ENCODE measurements at places on chromosomes 7 and 10.

DNA sequence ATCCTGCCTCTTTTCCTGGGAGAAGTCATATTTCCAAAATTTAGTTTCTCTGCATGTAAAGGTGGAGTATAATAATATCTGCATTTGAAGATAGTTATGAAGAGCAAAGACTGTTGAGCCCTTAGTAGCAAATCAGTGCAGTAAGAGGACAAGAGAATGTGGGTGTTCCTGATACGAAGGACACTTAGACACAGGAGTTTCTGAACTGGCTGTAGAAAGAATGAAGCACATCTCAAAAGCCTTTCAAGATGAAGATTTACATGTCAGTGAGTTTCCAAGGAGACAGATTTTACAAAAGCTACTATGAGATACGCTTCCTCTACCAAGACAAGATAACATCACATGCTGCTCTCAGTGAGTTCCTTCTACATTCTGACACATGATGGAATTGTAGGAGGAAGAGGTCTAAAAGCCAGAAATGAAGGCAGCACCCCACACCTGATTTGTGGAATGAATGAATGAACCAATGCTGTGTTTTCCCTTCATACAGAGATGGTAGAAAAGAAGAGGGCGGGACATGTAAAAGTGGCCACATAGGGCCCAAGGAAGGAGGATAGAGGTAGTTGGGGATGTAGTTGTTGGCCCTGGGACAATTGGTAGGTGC lies 173.6 kb upstream of the PDE1C start:
- DNase-seq: no peak

- no peak for DNase-seq
Observed at GRCh38 chr7:116724560-116725231, 52.7 kb downstream of the MET start.

DNA sequence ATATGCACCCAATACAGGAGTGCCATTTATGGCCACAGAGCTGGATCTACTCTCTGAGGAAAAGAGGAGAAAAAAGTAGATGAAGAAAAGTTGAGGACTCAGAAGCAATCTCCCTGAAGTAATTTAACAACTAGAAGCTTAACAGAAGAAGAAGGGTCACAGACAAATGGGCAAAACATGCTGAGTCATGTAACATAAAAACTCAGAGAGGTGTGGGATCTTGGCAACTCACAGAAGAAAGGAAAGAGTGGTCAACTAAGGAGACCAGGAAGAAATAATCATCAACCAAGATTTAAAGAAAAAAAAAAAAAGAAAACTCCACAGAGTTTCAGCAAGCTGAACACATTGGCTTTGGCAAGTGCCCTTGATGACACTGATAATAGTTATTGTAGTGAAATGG lies 51.8 kb upstream of the BET1 start:
- no peak for DNase-seq

DNA sequence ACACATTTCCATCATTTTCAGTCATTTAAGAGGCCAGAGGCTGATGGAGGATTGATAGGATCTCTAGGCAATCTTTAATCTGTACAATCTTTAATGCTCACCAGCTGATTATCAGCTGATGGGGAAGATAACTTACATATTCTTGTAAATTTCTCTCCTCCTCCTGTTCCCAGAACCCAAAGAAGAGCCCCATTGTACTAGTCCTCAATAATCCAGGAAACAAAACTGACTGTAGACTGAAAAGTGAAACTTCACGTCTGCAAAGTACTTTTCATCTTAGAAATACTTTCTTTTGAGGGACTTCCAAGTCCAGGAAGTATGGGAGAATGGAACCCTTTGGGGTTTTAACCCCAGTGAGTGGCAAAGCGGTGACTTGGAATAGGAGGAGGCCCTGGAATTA lies 283.3 kb downstream of the FRMD4A start:
- DNase-seq: no peak

- DNase-seq: no peak
Observed at GRCh38 chr10:110408203-110408871, 89.4 kb upstream of the DUSP5 start.

DNA sequence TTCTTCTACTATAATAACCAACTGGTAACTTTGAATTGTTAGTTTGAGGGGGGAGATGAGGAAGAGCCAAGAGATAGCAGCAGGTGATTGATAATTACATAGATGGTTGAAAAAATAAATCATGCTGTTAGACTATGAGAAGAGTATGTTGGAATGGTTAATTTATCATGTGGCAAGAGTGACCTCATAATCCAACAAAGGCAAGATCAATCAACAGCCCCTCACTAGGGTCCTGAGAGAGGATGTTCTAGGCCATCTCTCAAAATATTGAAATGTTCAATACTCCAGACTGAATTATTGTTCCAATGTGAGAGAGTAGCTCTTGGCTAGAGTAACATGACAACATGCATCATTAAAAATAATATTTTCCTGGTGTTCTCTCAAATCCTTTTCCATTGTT lies 67.9 kb downstream of the ADD3 start:
- no peak for DNase-seq

- no peak for DNase-seq
Observed at GRCh38 chr7:96402913-96403312, 81.0 kb upstream of the SLC25A13 start.

GRCh38 chr7:149443523-149443922 lies 17.3 kb downstream of the ZNF777 start:
- DNase-seq: no peak

DNA sequence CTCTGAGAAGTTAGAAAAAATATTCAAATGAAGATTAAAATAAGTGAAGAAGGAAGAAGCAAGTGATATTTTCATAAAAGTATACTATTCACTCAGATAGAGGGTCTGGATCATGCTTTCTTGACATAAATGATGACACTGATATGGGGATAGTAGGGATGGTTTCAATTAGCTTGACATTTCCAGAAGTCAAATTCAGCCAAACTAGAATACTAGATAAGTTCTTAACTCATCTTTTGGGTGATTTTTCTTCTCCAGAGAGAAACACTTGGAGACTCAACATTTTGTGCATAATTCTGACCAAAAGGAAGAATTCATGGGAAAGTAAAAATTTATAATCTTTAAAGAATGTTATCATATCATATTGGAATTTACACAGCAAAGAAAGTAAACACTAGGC lies 152.0 kb upstream of the LRGUK start:
- no peak for DNase-seq

DNA sequence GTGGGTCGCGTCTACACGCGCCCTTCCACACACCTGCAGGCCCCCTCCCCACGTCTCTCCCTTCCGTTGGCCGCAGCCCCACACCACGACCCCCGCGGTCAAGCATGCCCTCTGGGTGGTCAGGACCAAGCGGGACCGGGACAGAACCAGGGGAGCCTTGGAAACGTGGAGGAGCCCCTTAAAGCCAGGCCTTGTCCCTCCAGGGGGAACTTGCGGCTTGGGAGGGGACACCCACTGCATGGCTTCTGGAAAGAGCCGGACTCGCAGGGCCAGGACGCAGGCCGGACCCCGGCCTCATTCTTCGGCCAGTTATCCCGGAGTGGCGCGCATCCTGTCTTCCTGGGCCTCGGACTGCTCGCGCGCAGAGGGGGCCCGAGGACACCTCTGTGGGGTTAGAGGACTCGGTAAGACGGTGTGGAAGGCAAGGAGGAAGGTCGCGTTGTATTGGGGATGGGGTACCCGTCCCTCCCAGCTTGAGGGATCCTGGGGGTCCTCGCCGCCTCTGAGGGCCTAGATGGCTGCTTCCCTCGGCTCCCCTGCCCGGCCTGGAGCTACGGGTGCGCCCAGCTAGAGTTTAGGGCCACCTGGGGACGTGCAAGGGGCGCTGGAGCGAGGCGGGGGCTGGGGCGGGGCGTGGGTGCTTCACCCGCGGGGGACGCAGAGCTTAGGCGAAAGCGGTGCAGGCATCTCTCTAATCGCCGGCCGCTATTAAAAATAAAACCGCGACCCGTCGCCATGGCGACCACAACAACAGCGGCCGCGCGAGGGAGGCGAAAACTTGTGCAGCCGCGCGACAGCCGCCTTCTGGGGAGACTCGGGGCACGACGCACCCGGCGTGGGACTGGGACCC lies 1.8 kb upstream of the PDGFA start:
- DNase-seq: no peak

DNA sequence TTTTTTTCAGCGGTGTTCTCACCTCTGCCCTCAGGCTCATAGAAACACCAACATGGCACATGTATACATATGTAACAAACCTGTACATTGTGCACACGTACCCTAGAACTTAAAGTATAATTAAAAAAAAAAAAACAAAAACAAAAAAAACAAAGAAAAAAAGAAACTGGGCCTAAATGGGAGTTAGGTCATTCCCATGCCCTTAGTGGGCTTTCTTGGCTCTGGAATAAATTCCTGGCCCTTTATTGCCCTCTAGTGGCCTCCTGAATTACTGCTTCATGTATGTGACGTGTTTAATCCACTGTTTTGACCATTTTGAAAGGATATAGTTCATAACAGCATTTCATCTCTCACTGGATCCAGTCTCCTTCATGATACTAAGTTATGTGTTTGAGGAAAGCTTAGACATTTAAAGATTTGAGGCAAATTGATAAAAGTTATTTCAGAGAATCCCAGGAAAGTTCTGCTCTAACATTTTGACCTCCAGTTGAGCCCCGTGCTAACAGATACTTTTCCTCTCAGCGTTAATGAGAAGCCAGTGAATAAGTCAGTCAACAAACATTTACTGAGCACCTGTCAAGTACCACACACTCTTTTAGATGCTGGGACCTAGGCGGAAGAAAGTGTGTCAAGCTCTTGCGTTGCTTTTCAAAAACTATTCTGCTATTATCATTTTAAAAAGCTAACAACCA lies 54.7 kb upstream of the SYPL1 start:
- peak; percentile 46 for DNase-seq

- DNase-seq: no peak
Observed at GRCh38 chr10:70801854-70802253, 13.9 kb upstream of the SGPL1 start.

DNA sequence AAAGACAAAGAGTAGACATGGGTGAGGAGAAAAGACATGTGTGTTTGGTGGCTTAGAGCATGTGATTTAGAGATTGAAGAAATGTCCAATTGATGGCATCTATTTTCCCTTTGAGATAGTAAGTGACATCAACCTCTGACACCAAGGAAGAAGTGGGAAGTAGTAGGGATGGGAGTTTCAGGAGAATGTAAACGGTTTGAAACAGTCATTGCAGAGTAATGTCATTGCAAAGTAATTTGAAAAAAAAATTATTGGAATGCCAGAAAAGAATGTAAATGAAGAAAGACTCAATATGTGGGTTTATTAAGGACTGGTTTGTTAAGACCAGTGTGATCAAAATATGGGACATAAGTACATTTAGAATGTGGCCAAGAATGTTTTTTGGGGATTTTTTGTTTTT lies 26.6 kb downstream of the GNG11 start:
- DNase-seq: no peak

DNA sequence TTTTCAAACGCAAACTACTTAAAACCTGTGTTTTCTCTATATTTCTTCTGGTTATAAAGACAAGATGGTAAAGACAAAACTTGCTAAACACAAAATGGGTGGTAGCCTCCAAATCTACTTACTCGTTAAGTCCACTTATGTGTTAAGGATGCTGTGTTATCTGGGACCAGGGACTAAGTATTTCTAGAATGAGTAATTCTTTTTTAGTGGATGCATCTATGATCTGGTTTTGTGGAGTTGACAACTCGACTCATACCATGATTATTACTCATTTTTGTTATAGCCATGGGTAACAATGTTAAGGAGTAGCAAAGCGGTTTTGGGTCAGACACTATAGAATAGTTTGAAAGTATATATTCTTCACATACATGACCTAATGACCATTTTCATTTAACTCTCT lies 239.5 kb upstream of the FOXP2 start:
- no peak for DNase-seq

All from GM04504 (cell line).